Mucosa of gallbladder (tissue), 1 donor: ENCODE measurements at places on chromosomes 7 and 10. TPM values are rescaled to one million over a fixed set of nuclear protein-coding genes. Genes with fewer than 3 reads are reported as not detected.

GRCh38 chr10:3948843-3949242 is 163.8 kb upstream of the KLF6 start:
- DNase-seq: peak; percentile 75

DNA sequence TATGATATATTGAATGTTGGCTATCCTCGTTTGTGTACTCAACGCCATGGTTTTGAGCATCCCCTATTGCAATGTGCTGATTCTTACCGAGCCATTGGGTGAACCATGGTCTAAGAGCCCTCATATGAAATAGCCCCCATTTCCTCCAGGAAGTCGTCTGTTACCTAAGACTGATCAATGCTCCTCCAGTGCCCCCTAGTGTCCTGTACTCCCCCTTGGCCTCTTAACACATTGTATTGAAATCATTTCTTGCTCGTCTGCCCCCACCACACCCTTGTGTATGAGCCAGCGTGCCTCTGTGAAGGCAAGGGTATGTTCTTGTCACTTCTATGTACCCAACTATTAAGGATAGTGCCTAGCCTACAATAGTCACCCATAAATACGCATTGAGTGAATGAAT is 11.2 kb upstream of the SLC35B4 start:
- peak; percentile 15 for DNase-seq

The PNLIP gene
- 5.4 TPM for total RNA-seq

The CHST3 gene
- total RNA-seq: 10.3 TPM

- DNase-seq: no peak
Observed at GRCh38 chr10:35882422-35883150, 240.5 kb upstream of the FZD8 start.

GRCh38 chr10:130455791-130456190 is 319.6 kb downstream of the GLRX3 start:
- no peak for DNase-seq

The ACADSB gene
- total RNA-seq: 36.1 TPM

DNA sequence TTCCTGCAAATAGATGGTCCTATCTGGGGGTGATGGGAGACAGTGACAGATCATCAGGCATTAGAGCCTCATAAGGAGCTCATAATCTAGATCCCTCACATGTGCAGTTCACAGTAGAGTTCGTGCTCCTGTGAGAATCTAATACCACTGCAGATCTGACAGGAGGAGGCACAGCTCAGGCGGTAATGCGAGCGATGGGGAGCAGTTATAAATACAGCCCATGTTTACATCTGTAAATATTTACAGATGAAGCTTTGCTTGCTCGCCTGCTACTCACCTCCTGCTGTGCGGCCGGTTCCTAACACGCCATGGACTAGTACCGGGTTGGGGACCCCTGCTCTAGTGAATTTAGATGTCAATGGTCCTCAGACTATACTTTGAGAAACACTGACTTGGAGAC is 17.0 kb upstream of the CDCA7L start:
- no peak for DNase-seq
